ENCODE measurements at places on chromosomes 3 and 15.
A peak's percentile ranks its signal among the peaks of the same experiment; 100 is the strongest.

GRCh38 chr3:182597621-182598041 is 195.7 kb upstream of the ATP11B start:
- no peak for DNase-seq

GRCh38 chr15:44308889-44309288 is 20.4 kb downstream of the GOLM2 start:
- no peak for DNase-seq

GRCh38 chr3:71616571-71617021 is 33.1 kb upstream of the FOXP1 start:
- DNase-seq: no peak

- DNase-seq: no peak
Measured at GRCh38 chr3:9180764-9181117, 68.7 kb downstream of the SRGAP3 start.

- no peak for DNase-seq
Measured at GRCh38 chr15:101439920-101440319, 49.6 kb downstream of the PCSK6 start.

- no peak for DNase-seq
Measured at GRCh38 chr3:165903885-165904630, 66.8 kb upstream of the BCHE start.

- no peak for DNase-seq
Measured at GRCh38 chr15:74378848-74379247, 11.4 kb upstream of the CYP11A1 start.

GRCh38 chr15:51184627-51185026 is 89.9 kb upstream of the TNFAIP8L3 start:
- DNase-seq: no peak

- no peak for DNase-seq
Measured at GRCh38 chr3:64815195-64815631, 127.4 kb upstream of the ADAMTS9 start.

DNA sequence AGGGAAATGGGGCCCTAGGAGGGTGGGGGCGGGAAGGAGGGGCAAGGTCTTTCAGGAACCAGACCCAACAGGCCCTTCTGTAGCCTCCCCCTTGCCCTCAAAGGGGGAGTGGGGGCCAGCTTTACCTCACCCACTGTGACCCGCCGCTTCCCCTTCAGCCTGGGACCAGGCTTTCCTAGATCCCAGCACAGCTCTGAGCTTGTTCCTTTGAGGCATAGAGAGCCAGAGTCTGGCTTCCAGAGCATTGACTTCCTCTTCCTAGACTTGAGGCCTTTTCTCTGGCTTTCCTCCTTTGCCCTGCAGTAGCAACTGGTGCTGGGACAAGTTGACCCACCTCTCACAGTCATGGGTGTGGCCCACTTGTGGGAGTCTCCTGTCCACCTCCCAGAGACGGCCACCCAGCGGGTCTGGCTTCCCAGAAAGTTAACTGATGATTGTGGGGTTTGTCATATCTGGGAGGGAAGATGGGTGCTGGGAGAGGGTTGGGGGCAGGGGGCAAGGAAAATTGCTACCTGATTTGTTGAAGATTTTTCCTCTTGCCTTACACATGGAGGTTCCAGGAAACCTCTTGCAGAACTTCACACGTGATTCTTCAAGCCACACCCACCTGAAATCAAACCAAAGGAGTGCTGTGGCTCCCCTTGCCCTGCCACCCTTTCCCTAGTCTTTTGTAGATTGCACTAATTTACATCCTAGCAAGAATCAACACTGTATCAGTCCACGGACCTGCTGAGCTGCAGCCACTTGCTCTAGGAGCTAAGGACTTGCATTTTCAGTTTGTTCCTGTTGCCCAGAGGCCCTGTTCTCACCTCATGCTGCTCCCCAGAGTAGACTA is 4.1 kb upstream of the CHST14 start:
- DNase-seq: no peak

- no peak for DNase-seq
Measured at GRCh38 chr15:65254356-65254755, 32.3 kb downstream of the PARP16 start.

- DNase-seq: no peak
Measured at GRCh38 chr3:142929890-142930289, 33.6 kb downstream of the PAQR9 start.

- peak; percentile 32 for DNase-seq
Measured at GRCh38 chr3:129576514-129577352, 29.7 kb downstream of the PLXND1 start.

DNA sequence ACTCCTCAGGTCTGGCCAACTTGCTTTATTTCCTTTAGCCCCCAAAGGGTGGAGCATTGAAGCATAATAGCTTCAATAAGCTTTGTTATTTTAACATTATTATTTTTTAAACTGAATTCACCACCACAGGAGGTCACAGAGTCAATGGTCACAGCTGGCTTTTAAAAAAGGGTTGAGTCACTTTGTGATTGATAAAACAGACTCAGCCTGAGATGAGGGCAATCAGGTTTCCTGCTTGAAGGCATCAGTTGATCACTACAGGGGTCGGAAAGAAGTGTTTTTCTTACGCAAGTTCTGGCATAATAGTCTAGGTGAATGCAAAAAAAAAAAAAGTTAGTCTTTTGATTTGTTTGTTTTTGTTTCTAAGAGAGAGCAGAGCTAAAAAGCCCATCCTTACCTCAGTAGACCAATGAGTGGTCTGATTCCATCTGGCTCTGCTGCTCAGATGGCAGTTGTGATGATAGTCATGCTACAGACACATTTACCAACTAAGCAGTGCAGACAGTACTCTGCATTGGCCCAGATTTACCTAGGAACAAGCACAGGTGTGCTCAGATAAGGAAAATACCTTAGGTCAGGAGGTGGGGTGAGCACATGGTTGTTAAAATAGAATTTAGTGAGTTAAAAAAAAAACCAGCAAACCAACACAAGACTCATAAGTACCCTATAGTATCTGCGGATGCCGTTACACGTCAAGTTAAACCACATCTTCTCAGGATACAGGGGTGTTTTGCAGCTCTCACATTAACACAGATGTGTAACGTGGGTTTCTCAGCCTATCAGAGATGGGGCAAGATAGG is 22.6 kb downstream of the ZNF80 start:
- DNase-seq: no peak

GRCh38 chr15:79221696-79222095 is 60.8 kb upstream of the ANKRD34C start:
- DNase-seq: no peak

DNA sequence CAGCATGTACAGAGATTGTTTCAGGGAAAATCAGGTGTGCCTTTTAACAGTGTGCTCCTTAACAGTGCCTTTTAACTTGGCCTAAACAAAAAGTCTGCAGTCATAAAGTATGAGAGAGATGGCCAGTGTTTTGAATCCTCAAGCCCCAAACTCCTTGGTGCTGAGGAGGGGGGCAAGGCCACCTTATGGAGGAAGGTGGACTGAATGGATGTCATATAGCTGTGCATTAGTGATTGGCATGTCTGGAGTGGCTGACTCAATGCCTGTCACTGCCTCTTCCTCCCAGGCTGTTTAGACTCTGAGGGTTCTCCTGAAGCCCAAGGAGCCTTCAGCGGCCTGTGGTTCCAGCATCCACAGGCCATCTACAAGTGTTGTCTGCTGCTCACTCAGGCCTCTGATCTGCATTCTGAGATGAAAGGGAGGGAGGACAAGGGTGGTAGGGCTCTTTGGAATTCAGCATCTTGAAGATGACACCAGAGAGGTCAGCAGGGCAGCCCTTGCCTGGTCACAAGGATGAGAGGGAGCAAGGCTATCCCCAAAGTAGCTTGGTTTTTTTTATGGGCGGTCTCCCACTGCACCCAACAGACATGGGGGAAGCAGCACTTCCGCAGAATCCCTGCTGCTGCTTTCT is 1.5 kb downstream of the FOXL2NB start:
- DNase-seq: no peak

DNA sequence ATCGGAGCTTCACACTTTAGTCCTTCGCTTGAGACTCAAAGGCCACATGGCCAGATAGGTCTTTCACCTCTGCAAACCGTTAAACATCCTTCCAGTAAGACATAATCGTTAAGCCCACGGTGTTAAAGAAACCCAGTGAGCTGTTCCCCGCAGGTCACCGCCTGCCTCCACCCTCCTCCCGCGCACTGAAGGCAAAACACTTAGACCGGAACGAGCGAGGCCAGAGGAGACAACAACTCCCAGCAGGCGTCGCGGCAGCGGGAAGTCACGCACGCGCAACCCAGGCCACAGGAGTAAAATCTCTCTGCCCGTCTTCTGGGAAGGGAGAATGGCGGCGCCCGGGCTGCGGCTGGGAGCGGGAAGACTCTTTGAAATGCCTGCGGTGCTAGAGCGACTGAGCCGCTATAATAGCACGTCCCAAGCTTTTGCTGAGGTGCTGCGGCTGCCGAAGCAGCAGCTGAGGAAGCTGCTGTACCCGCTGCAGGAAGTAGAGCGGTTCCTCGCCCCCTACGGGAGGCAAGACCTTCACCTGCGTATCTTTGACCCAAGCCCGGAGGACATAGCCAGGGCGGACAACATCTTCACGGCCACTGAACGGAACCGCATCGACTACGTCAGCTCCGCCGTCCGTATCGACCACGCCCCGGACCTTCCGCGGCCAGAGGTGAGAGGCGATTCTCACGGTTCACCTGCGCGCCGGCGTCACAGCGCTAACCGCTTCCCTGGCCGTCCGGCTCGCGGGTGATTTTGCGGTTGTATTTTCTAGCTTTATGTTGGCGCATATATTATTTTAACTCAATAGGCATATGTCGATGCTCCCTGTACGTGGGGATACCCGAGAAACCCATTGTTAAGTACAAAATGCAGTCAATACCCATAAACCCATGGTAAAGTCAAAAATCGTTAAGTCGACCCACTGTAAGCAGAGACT is at the start of gene GTPBP8:
Gene GTPBP8 (plus strand): TSS at position 313 of the 931 bp plus-strand sequence. CDS start 16 bp downstream, at position 329.
- DNase-seq: peak; percentile 72

- no peak for DNase-seq
Measured at GRCh38 chr15:74041311-74041756, 41.0 kb downstream of the GOLGA6A start.

GRCh38 chr3:149843502-149843901 is 30.5 kb downstream of the RNF13 start:
- no peak for DNase-seq

DNA sequence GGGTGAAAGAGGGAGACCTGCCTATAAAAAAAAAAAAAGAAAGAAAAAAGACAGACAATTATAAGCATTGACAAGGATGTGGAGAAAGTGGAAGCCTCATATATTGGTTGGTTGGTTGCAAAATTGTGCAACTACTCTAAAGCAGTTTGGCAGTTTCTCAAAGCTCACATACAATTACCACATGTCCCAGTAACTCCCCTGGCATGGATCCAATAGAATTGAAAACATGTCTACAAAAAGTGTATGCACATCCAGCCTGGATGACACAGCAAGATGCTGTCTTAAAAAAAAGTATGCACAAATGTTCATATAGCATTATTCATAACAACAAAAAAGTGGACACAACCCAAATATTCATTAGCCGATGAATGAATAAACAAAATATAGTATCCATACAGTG is 19.5 kb downstream of the SETMAR start:
- no peak for DNase-seq

GRCh38 chr3:17551333-17551732 is 191.1 kb downstream of the TBC1D5 start:
- DNase-seq: no peak

DNA sequence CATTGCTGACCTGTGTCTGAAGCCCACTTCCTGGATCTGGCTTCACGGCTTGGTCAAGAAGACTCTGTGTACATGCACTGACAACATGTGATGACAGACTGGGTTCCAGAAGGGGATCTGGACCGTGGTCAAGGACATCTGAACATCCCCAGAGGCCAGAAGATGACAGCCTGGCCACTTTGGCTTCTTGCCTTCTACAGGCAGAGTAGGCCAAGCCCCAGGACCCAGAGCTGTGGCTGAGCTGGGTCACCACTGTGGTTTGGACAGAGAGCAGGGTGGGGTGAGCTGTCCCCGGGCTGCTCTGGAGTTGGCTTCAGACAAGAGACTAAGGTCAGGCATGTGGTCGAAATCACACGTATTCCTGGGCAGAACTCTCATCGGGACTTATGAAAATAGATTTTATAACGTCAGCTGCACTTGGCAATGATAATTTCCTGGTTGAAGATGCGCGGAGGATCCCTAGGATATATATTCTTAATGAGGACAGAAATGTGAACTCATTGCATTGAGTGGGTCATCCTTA is 114.1 kb upstream of the FRMD4B start:
- DNase-seq: no peak

DNA sequence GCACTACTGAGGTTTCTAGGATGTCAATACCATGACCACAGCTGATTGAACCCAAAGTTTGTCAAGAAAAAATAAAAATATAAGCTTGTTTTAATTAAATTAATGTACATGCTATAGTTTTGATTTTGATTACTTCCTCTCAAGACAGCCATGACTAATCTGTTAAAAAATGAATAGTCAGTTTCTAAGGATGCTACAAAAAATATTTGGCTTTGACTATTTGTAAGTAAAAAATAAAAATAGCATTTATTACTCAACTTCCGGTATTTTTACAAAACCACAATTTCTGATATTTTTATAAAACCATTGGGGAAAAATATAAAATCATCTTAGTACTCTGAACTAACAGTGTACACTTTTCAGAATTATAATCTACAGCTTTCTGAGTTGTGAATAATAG is 12.1 kb upstream of the TEX9 start:
- no peak for DNase-seq

DNA sequence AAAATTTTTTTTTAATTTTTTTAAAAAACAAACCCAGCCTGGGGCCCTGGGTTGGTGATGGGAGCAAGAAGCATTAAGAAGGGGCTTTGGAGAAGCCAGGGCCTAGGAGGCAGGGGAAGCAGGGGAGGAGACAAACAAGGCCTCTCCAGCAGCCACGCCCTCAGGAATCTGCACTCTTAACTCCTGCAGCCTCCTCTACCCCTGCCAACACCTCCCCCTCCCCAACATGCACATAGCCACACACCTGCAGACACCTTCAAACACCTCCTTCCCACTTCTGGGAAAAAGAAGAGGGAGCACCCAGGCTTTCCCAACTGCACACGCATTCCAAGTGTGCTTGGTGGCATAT is 2.7 kb upstream of the DCAF1 start:
- no peak for DNase-seq

GRCh38 chr3:62942227-62942626 is 67.0 kb upstream of the CADPS start:
- DNase-seq: no peak

GRCh38 chr15:68586274-68586961 is 7.6 kb downstream of the CORO2B start:
- no peak for DNase-seq

DNA sequence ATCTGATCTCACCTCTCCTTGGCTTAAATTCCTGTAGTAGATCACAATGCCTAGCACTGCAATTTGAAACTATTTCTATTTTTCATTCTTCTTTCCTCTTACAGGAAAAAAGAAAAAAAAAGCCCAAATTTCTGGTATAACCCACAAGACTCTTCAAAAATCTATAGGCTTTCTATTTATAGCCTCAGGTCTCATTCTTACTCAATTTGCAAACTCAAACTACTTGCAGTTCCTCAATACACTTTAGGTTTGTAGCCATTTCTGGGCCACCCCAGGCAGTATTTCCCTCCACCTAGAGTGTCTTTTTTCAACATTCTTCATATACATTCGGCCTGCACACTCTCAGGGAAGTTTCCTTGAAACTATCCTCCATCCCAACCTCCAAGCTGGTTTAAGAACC is 169.0 kb downstream of the TBC1D5 start:
- no peak for DNase-seq

GRCh38 chr15:82305621-82306048 is 43.0 kb downstream of the SAXO2 start:
- DNase-seq: no peak

All from activated CD4-positive, alpha-beta T cell treated with anti-CD3 and anti-CD28 coated beads for 1 hour (primary cell).